GM23338 (cell line): ENCODE measurements at places on chromosomes 1 and 21.

DNA sequence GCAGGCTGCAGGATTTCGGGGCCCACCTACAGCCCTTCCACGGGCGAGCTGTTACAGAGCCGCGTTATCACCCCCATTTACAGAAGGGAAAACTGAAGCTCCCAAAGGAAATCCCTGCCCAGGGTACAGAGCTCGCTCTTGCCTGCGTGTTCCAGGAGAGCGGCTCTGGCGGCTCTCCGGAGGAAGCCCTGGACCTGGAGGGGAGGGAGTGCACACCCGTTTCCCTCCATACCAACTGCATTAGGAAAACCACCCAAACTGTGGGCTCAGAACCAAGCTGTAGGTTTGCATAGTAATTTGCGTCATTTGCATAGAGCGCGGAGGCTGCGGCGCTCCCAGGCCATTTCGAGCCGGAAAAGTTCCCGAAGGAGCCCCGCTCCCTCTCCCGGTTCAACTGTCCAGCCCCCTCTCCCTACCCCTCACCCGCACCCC is 24.7 kb upstream of the ADGRB2 start:
- no peak for DNase-seq
- no peak overlapping the region for H3K27ac ChIP-seq
- H3K4me3 ChIP-seq = peak overlapping the region; percentile 83
- H3K27me3 ChIP-seq = no peaks in the 10 kb centered on the region
- peaks cover 5% of the 10 kb centered on the region for H3K4me1 ChIP-seq
- H3K36me3 ChIP-seq = no peaks in the 10 kb centered on the region

- peak overlapping the region; percentile 62 for H3K4me3 ChIP-seq
- no peak overlapping the region for H3K27ac ChIP-seq
- H3K27me3 ChIP-seq = peaks cover 30% of the 10 kb centered on the region
- no peaks in the 10 kb centered on the region for H3K36me3 ChIP-seq
- peak; percentile 62 for DNase-seq
- peaks cover 4% of the 10 kb centered on the region; the same call in 1 of the 2 replicates for H3K4me1 ChIP-seq
Measured at GRCh38 chr1:40884055-40884795, 22.1 kb upstream of the CITED4 start.

GRCh38 chr1:61639608-61640336 is 85.2 kb downstream of the TM2D1 start:
- DNase-seq = no peak
- peaks cover 19% of the 10 kb centered on the region for H3K4me1 ChIP-seq
- H3K27me3 ChIP-seq = no peaks in the 10 kb centered on the region
- H3K4me3 ChIP-seq = no peak overlapping the region
- H3K27ac ChIP-seq = no peak overlapping the region
- no peaks in the 10 kb centered on the region for H3K36me3 ChIP-seq

GRCh38 chr1:52544665-52545525 is 8.0 kb downstream of the TUT4 start:
- H3K36me3 ChIP-seq = no peaks in the 10 kb centered on the region
- H3K4me3 ChIP-seq = no peak overlapping the region
- H3K4me1 ChIP-seq = peaks cover 6% of the 10 kb centered on the region
- H3K27ac ChIP-seq = no peak overlapping the region
- DNase-seq = no peak

- no peak overlapping the region for H3K4me3 ChIP-seq
- no peaks in the 10 kb centered on the region for H3K36me3 ChIP-seq
- H3K27ac ChIP-seq = no peak overlapping the region
- H3K4me1 ChIP-seq = no peaks in the 10 kb centered on the region
Measured at GRCh38 chr1:99546432-99547416, 99.2 kb upstream of the PALMD start.

GRCh38 chr1:205842229-205842628 is 7.7 kb downstream of the PM20D1 start:
- H3K4me3 ChIP-seq = no peak overlapping the region
- no peaks in the 10 kb centered on the region for H3K36me3 ChIP-seq
- no peak for DNase-seq

DNA sequence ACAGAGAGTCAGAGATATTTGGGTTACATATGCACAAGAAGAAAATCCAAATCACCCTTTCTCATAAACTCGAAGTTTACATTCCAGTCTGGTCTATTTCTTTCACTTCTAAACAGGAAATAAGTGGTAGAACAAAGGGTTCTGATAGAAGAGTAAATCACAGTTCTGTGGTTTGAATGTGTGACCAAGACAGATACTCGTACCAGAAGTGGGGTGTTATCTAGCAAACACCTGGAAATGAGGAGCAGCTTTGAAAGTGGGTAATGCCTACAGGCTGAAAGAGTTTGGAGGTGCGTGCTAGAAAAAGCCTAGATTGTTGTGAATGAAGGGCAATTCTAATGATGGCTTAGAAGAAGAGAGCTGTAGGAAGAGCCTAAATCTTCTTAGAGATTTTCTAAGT is 74.7 kb downstream of the FH start:
- no peak overlapping the region for H3K4me3 ChIP-seq
- DNase-seq = no peak
- no peak overlapping the region for H3K27ac ChIP-seq
- no peaks in the 10 kb centered on the region for H3K27me3 ChIP-seq
- peaks cover 6% of the 10 kb centered on the region for H3K4me1 ChIP-seq

DNA sequence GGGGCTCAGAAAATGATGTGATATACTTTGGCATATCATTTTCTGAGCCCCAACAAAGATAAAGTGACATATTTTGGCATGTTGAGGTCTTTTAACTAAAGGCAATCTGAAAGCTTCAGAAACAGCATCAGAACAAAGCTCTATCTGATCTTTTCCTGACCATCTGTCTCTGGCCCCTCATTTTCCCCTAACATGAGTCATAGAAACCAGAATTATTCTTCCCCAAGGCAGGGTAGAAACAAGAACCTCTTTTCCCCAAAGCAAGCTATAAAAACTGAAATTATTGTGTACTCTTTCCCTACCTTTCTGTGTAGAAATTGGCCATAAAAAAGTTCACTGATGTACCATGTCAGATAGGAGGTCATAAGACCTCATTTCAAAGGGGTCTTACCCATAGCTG is 48.7 kb upstream of the PLA2G4A start:
- H3K4me3 ChIP-seq = no peak overlapping the region
- no peak overlapping the region for H3K27ac ChIP-seq
- H3K36me3 ChIP-seq = no peaks in the 10 kb centered on the region
- no peaks in the 10 kb centered on the region for H3K4me1 ChIP-seq
- H3K27me3 ChIP-seq = no peaks in the 10 kb centered on the region
- no peak for DNase-seq

GRCh38 chr1:247738315-247738714 is at the start of gene OR14K1:
TSS of gene OR14K1 (plus strand) at chr1:247738615. CDS start at chr1:247738615, 0 bp downstream.
- no peaks in the 10 kb centered on the region for H3K4me1 ChIP-seq
- no peak within 1 kb of the TSS for H3K4me3 ChIP-seq
- no peak within 1 kb of the TSS for H3K27ac ChIP-seq
- no peaks in the 10 kb centered on the region for H3K27me3 ChIP-seq
- DNase-seq = no peak

GRCh38 chr1:157151506-157151905 is 13.3 kb upstream of the ETV3 start:
- H3K27ac ChIP-seq = no peak overlapping the region
- H3K4me1 ChIP-seq = peaks cover 8% of the 10 kb centered on the region; the same call in 1 of the 2 replicates
- DNase-seq = no peak

- H3K4me3 ChIP-seq = no peak overlapping the region
- 0 out of 2 replicates have a peak, but pooled peaks cover 3% of the 10 kb centered on the region for H3K4me1 ChIP-seq
- H3K27me3 ChIP-seq = no peaks in the 10 kb centered on the region
- H3K27ac ChIP-seq = no peak overlapping the region
- no peak for DNase-seq
Measured at GRCh38 chr1:8174807-8175206, 143.1 kb upstream of the SLC45A1 start.

DNA sequence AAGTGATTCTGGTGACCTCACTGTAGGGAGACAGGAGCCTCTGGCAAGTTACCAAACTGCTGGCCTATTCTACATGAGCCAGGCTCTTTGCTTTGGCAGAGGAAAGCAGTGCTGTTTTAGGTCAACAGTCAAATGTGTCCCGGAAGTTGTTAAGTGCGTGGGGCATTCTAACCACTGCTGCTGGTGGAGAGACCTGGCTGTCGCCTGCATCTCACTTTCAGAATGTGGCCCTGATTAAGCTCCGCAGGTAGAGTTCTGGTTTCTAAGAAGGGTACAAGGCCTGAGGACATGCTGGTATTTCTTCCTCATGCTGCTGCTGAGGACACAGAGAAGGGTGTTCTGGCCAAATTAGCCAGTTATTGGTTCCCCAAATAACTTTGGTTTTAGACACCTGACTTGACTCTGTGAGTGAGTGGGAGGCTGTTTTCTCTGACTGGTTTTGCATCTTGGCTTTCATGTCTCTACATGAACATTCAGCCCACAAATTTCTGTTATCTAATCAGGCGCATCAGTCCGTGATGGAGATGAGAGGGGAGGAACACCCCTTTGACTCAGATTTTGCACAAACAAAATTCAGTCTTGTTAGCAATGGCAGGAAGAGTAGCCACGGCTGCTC is 120.8 kb downstream of the LMO4 start:
- DNase-seq = no peak
- H3K36me3 ChIP-seq = no peaks in the 10 kb centered on the region
- H3K27me3 ChIP-seq = no peaks in the 10 kb centered on the region

- H3K36me3 ChIP-seq = no peaks in the 10 kb centered on the region
- no peak overlapping the region for H3K27ac ChIP-seq
- H3K27me3 ChIP-seq = peaks cover 16% of the 10 kb centered on the region
- no peak for DNase-seq
- H3K4me3 ChIP-seq = no peak overlapping the region
- H3K4me1 ChIP-seq = peaks cover 40% of the 10 kb centered on the region
Measured at GRCh38 chr1:201501812-201502510, 5.0 kb downstream of the CSRP1 start.

GRCh38 chr1:15950302-15950701 is 25.6 kb downstream of the ZBTB17 start:
- peaks cover 33% of the 10 kb centered on the region for H3K4me1 ChIP-seq
- H3K27ac ChIP-seq = peak overlapping the region; percentile 81; the same call in 1 of the 2 replicates
- DNase-seq = no peak
- H3K27me3 ChIP-seq = no peaks in the 10 kb centered on the region
- H3K4me3 ChIP-seq = no peak overlapping the region

DNA sequence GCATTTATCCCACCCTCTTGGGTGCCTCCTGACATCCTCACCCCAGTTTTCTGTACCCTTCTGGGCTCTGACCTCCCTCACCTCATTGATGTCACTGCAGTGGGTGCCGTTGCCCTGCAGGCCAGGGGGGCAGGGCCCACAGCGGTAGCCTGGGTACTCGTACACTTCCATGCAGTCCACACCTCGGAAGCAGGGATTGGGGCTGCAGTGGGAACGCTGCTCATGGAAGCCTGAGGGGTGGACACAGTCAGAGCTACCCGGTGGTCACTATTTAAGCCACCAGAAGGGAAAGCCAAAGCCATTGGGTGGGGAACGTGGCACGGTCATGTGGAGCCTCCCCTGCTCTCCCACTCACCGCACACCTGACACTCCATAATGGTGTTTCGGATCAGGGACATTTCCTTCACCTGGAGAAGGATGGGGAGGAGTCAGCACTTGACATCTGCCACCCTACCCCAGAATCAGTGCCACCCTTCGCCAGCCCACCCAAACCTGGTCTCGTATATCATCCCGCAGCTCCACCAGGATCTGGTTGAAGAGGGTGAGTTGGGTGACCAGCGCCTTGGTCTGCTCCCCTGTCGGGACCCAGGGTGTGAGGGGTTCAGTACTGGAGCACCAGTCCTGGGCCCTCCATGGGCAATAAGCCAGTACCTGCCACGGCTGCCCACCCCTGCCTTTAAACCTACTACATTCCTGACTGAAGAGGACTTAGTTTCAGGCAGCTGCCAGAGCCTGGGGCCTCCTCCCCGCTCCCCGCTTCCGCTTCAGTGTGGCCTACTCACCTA is 4.8 kb downstream of the THBS3 start:
- H3K4me3 ChIP-seq = no peak overlapping the region
- H3K36me3 ChIP-seq = peaks cover 40% of the 10 kb centered on the region
- DNase-seq = no peak
- no peak overlapping the region for H3K27ac ChIP-seq
- H3K4me1 ChIP-seq = peaks cover 11% of the 10 kb centered on the region

GRCh38 chr1:185316163-185317033 is 645 bp downstream of the IVNS1ABP start:
- H3K4me1 ChIP-seq = peaks cover 37% of the 10 kb centered on the region
- H3K27me3 ChIP-seq = no peaks in the 10 kb centered on the region
- H3K4me3 ChIP-seq = peak overlapping the region; percentile 90
- peak; percentile 92 for DNase-seq

DNA sequence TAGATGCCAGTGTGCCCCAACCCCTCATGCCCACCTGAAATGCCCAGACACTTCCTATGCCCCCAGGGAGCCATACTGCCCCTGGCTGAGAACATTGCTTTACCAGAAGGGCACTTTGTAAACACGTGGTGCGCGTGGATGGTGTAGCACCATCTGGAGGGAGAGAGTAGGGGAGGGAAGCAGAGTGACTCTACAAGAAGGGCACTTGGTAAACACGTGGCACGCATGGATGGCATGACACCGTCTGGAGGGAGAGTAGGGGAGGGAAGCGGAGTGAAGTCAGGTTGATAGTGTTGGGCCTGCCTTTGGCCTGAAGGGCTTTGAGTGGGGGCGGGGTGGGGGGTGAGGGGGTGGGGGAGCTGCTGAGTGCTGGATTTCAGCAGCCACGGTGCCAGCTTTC is 324.0 kb upstream of the VAMP3 start:
- no peaks in the 10 kb centered on the region for H3K36me3 ChIP-seq
- no peak for DNase-seq
- no peak overlapping the region for H3K4me3 ChIP-seq
- H3K27ac ChIP-seq = no peak overlapping the region
- no peaks in the 10 kb centered on the region for H3K27me3 ChIP-seq

- no peaks in the 10 kb centered on the region for H3K36me3 ChIP-seq
- no peak overlapping the region for H3K4me3 ChIP-seq
- H3K4me1 ChIP-seq = no peaks in the 10 kb centered on the region
- no peaks in the 10 kb centered on the region for H3K27me3 ChIP-seq
Measured at GRCh38 chr21:35244514-35244913, 195.4 kb upstream of the RUNX1 start.

DNA sequence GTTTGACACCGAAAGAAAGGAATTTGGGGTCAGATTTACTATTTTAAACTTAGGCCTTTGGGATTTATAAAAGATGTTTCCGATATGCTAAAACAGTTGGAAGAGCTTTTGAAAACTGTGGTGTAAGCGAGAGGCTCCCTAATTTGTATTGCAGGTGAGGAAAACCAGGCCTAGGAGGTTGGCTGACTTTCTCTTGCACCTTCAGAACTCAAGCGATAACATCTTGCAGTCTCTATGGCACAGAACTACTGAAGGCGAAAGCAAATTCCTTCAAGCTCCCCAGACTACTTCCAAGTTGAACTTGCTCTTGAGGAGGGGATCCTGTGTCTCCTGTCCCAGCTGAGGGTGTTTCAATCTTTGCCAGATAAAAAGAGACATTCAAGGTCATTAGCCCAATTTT is 685.7 kb downstream of the ADGRL2 start:
- no peaks in the 10 kb centered on the region for H3K27me3 ChIP-seq
- H3K27ac ChIP-seq = peak overlapping the region; percentile 58
- peaks cover 24% of the 10 kb centered on the region for H3K4me1 ChIP-seq
- no peak overlapping the region for H3K4me3 ChIP-seq
- peak; percentile 22 for DNase-seq
- H3K36me3 ChIP-seq = no peaks in the 10 kb centered on the region
